ENCODE measurements at places on chromosomes 5 and 9. TPM values are rescaled to one million over a fixed set of nuclear protein-coding genes. Genes with fewer than 3 reads are reported as not detected.

NFIB gene
- total RNA-seq: not detected

IL9 gene
- total RNA-seq: not detected

PRDM9 gene
- not detected for total RNA-seq

SV2C gene
- total RNA-seq: not detected

DNA sequence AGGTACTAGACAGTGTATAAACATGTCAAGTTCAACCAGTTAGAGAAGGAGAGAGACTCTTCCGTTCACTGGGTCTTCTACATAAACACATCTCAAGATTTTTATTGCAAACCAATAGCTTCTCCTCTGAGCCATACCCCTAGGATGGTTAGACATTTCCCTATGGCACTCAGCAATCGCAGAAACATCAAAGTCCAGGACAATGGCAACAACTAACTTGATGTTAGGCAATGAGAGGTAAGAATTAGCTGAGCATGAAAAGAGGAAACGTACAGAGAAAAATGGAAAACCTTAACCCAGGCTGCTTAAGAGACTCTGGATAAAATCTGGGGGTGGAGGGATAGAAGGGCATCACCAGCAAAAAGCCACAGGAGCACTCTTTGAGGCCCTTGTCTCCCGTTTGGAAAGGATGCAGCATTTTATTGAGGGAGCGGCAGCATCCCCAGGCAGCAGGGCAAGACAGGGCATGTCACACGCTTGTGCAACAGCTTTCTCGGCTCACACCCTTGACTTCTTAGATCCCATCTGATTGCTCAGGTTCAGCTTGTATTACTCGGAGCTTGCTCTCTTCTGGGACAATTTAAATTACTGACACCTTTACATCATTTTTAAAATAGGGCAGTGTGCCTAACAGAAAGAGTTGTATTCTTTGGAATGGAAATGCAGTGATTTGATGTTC lies 8.6 kb upstream of the PSAT1 start:
- DNase-seq: no peak

- no peak for DNase-seq
These were observed 1425.8 kb upstream of the C9orf72 start for GRCh38 chr9:28999057-28999456.

DNA sequence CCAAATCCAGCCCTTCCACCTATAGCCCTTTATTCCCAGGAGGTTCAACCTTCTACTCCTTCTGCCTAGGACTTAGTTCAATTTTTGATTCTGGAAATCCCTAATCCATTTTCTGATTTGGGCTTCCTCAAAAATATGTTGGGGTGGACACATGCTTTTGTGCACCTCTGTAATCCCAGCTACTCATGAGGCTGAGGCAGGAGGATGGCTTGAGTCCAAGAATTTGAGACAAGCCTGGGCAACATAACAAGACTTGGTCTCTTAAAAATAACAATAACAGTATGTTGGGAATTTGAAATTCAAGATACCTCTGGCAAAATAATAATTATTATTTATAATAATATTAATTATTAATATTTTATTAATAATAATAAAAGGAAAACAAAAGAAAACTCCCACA lies 188.7 kb upstream of the TLE4 start:
- no peak for DNase-seq

DNA sequence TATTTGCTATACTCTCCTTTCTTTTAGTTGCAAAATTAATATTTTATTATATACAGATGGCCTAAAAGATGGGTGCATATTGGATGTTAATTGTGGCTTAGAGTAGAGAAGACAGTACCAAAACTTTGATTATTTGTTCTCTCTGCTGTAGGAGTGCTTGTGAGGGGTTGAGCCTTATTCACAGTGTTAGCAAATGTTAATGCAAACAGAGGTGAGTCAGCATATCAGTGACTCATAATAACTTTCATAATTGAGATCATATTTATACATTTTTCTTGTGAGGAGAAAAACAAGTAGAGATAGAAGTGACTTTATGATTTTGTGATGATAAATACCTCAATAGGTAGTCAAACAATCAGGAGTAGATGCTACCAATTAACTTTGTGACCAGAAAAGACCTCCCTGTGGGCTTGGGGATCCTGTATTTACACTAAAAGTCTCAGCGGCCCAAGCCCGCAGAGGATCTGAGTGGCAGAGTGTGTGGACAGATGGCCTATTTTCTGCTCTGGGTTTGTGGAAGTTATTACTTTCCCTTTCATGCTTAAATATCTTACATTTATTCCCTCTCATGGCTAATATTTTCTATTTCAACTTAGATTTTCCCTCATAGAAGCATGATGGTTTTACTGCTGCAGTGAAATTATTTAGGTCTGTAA lies 226.5 kb downstream of the TAF11L14 start:
- no peak for DNase-seq

GRCh38 chr9:107948601-107949000 lies 459.0 kb upstream of the KLF4 start:
- no peak for DNase-seq
